ENCODE measurements at places on chromosomes 7 and 10. TPM values are rescaled to one million over a fixed set of nuclear protein-coding genes. Genes with fewer than 3 reads are reported as not detected.

MMP21 gene
- total RNA-seq = not detected

TFR2 gene
- total RNA-seq = 8.7 TPM

EPHB6 gene
- total RNA-seq = 9.5 TPM

ARF5 gene
- total RNA-seq = 129 TPM

PITX3 gene
- total RNA-seq = 1.4 TPM

CNTNAP2 gene
- not detected for total RNA-seq

SEMA3D gene
- not detected for total RNA-seq

AKR1C4 gene
- not detected for total RNA-seq

PRPS1L1 gene
- not detected for total RNA-seq

TMEM72 gene
- not detected for total RNA-seq

DNA sequence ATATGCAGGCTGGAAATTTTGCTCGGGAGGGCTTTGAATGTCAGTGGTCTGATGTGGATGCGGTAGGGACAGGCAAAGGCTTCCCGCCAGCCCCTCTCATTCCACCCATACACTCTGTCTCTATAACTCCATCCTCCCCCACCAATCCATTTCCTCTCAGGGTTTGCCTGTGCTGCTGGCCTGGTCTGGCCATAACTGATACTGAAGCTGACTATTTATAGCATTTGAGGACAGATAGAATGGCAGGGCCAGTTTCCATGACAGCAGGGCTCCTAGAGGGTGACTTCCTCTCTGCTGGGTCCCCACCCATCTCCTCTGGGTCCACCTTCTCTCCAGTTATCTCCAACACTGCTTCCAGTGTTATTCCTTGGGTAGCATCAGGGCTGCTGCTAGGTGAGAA lies 6.6 kb upstream of the PDLIM1 start:
- DNase-seq = no peak

DNA sequence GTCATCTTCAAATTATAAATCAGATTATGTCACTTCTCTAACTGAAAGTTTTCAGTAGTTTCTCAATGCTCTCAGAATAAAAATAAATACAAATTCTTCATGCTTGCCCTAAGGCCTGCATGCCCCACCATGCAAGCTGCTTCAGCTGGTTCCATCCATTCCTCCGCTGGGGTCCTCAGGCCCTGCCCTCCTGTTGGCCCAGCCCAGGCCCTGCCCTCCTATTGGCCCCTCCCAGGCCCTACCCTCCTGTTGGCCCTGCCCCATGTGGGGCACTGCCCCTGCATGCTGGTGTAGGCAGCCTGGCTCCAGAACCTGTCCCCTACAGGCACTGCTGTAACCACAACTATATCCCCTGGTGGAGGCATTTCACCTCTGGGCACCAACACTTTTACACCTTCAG lies 109.3 kb upstream of the TCERG1L start:
- no peak for DNase-seq

DNA sequence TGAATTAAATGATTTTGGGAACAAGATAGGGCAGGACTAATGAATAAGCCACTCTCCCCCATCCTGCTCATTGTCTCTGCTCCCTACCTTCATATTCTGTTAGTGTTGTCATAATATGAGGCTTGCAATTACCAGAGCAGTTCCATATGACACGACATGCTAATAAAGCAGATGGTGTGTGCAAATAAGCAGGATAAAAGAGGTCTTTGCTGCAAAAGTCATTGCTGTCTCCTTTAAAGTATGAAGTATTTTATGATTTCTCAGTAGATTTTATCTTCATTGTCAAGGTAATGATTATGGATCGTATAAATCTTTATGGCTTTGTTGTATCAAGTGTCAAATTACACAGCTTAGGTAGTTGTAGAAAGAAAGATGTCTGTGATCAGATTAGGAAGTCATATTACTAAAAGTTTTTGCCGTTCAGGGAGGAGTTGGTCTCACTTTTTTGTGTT lies 114.8 kb downstream of the SDK1 start:
- DNase-seq = no peak

GRCh38 chr7:91519241-91520158 lies 255.3 kb downstream of the FZD1 start:
- no peak for DNase-seq

- DNase-seq = no peak
Observed at GRCh38 chr7:110719741-110720140, 371.2 kb upstream of the LRRN3 start.

GRCh38 chr10:35409094-35409582 lies 72.8 kb downstream of the CCNY start:
- peak; percentile 40 for DNase-seq

- no peak for DNase-seq
Observed at GRCh38 chr10:3951993-3952392, 167.0 kb upstream of the KLF6 start.

DNA sequence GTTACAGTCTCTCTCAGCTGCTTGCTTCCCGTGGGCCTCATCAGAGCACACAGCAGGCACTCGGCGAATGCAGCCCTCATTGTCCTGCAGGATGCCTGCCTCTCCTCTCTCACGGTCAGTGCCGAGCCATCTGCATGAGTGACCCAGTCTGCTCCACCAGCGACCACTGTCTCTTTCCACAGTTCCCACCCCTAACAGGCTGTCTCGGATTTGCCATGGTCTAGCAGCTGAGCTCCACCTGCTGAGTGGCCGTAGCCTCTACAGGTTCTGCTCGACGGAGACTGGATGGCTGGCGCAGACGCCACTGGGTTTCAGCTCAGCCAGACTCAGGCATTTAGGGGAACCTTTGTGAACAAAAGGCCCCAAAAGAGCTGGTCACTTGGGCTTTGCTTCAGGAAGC lies 209.4 kb upstream of the FOXK1 start:
- DNase-seq = no peak

- no peak for DNase-seq
Observed at GRCh38 chr7:26044320-26044719, 107.7 kb upstream of the NFE2L3 start.

GRCh38 chr10:44947371-44948152 lies 12.0 kb upstream of the RASSF4 start:
- no peak for DNase-seq

GRCh38 chr7:92809397-92809759 lies 27.0 kb downstream of the CDK6 start:
- no peak for DNase-seq

All from activated CD4-positive, alpha-beta memory T cell treated with anti-CD3 and anti-CD28 coated beads for 36 hours (primary cell).